ENCODE measurements at places on chromosomes 6 and 20.

GRCh38 chr20:25369529-25369928 is 21.1 kb downstream of the ABHD12 start:
- no peak for DNase-seq

DNA sequence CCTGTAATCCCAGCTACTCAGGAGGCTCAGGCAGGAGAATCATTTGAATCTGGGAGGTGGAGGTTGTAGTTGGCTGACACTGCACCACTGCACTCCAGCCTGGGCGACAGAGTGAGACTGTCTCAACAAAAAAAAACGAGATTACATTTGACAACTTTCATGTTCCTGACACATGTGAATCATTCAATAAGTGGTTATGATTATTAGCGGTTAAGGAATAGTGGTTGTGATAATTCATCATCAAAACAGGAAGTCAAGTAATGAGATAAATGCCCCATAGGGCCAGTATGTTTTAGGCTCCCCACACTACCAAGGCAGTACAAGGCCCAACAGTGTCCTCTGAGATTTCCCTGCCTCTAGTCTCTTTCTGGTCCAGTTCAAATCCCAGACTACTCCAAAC is 2.5 kb downstream of the HDDC2 start:
- peak; percentile 20 for DNase-seq

DNA sequence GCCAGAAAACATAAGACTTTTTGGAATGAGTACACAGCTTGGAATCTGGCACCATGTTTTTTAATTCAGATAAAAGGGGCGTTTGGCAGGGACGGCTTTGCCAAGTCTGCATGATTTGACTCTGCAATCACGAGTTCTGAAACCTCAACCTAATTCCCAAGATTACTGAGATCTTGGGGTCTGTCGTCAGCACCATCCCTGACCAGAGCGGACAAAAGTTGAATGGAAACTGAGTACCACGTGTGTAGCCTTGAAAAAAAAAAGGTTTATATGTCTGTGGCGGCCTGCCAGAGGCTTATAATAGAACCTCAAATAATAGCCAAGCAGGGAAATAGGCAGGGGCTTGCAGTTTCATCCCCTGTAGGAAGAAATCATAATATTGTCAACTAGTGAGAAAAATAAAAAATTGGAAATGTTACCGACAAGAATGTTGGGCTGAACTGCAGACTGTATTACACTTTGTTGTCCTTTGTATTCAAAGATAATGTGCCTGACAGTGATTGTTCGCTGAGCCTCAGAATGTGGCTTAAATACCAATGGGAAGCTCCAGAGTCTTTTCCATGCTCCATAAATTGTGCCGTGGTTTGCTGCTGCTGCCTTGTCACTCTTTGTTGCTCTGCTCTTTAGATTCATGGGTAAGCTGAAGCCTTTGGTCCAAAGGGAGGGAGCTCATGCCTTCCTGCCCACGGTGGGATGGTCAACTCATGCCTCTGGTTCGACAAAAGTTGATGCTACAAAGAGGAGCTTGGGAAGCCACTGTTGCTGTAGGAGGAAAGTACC is 118.8 kb upstream of the ARID1B start:
- no peak for DNase-seq

DNA sequence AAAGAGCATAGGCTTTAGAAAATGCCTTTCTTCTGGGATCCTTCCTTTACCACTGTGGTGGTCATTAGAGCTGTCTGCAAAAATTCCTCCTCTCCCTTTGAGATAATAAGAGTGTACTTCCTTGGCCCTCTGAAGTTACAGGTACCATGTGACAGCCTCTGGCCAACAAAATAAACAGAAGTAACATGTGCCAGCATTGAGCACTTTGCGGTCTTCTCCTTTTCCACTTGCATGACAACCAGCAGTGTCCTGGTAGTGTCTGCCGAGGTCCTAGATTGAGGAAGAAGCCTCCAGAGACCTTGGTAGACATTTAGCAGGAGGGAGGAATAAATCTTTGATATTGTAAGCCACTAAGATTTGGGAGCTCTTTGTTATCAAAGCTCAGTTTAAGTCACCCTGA is 87.5 kb upstream of the ARID1B start:
- DNase-seq = no peak

DNA sequence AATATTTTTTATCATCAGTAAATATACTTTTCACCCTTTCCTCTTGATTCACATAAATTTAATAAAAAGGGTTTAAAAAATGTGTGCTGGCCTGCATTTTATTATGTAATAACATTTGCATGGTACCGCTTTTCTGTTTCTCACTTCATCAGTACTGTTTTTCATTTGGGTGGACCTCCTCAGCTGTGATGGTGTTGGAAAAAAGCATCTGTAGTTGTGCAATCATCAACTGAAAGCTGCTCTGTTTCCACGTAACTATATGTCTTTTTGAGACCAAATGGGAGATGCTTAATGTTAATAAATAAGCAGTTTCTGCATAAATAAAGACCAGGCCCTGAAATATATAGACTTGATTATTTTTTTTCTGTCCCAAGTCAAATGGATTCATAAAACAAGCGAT is 31.6 kb upstream of the CENPW start:
- no peak for DNase-seq

DNA sequence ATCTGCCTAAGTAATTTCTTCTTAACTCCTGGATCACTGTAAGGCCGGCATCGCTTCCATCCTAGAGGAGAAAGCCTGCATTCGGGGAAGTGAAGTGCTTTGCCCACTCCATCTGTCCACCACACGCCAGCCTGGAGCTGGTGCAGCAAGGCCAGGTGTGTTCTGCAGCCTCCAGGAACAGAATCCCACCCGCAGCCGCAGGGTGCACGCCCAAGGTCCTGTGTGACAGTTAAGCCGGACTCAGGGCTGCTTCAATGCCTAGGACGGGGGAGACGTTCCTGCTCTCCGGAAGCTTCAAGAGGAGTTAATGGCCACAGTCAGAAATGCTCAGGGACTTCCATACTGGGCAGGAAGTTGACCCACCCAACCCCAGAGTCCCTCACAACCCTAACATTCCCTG is 86.1 kb upstream of the QKI start:
- DNase-seq = no peak

DNA sequence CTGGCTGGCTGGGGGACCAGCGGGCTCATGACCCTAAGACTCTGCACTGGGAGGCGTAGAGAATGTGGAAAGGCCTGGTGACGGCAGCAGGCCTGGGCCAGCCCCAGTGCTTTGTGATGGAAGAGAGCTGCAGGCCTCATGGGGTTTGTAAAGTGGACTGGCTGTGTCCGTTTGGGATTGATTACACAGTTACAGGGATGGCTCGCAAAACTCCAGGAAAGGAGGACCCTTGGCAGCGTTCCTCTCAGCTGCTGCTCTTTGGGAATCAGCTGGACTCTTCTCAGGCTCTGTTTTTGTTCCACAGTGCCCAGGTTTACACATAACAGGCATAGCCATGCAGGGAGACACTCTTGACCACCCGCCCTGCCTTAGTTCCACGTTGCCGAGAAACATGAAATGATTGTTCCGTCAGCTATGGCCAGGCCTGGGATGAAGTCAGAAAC is 89.0 kb downstream of the SLX4IP start:
- DNase-seq = no peak

- no peak for DNase-seq
Measured at GRCh38 chr6:5457041-5457440, 195.7 kb downstream of the FARS2 start.

GRCh38 chr6:55820696-55821095 is 54.7 kb downstream of the BMP5 start:
- no peak for DNase-seq

DNA sequence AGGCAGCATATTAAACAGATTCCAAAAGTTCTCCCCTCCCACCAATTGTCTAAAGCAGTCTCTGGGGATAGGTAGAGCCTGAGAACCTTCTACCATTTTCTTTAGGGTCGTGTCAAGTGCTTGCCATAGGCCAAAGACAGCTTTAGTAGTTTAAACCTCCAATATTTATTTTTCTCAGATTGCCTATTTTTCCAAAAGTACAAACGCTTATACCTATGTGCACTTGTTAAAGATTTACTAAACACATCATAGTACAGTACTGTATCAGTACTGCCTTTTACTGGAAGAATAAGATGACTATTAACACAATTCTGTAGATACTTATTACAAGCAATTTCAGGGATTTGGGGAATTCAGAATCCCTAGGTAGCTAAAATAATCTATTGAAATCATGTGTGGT is 29.4 kb downstream of the AKIRIN2 start:
- no peak for DNase-seq

DNA sequence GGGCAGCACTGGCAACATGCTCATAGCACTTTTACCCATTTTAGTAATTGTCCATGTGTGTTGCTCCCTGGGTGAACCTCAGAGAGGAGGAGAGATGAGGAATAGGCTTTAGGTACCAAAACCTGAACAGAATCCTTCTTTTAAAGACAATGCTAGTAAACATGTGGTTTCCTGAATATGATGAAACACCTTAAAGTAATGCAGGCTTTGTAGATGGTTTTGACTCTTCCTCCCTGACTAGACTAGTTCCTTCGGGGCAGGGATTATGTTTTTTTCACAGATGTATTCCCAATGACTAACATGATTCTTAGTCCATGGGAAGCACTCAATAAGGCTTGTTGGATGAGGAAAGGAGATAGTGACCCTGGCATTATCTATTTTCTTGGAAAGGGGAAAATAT is 367.6 kb upstream of the JAG1 start:
- no peak for DNase-seq

DNA sequence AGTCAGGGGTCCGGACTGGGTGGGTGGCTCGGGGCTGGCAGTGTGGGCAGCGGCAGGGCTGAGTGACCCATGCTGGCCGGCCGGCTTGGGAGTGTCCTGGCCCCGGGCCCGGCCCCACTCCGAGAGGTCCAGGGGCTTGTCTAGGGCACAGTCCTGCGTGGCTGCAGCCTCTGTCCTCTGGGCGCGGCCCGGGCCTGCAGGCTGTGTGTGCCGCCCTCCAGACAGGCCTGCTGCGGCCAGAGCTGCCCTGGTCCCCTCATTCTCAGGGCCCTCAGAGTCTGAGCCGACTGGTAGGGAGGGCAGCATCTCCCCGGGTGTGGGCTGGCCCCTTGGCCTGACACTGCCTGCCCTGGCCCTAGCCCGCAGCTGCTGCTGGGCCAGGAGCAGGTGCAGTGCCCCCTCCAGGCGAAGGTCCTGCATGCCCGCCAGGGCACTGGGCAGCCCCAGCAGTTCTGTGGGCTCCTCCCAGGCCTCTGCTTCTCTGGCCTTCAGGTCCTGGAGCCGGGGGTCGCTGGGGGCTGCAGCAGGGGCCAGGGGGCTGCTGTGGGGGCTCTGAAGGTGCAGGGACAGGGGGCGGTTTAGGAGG is 6.9 kb upstream of the CABLES2 start:
- DNase-seq = no peak

- DNase-seq = no peak
Measured at GRCh38 chr6:101396548-101397173, 3.2 kb downstream of the GRIK2 start.

DNA sequence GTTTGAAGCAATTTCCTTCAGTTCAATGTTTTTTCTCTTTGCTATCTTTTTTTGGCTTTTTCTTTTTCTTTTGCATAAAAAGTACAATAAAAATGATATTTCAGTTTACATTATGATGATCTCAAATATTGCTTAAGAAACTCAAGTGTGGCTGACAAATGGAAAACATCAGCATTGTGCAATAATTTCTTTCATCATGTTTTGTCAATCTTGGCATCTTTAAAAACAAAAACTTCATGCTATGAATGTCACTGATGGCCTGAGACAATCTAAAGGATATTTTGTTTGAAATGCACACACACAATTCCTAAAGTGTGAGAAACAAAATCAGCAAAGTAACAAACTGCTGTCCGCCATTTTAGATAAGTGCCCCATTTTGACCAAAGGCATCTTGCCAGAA is 13.9 kb upstream of the MTCL3 start:
- DNase-seq = no peak

GRCh38 chr20:57701651-57702050 is 8.2 kb downstream of the PMEPA1 start:
- DNase-seq = no peak

GRCh38 chr6:151069641-151070040 is 170.1 kb upstream of the AKAP12 start:
- DNase-seq = no peak

GRCh38 chr6:87806635-87807034 is 104.6 kb upstream of the AKIRIN2 start:
- no peak for DNase-seq

GRCh38 chr6:72976484-72976883 is 248.8 kb downstream of the KHDC1L start:
- DNase-seq = no peak

DNA sequence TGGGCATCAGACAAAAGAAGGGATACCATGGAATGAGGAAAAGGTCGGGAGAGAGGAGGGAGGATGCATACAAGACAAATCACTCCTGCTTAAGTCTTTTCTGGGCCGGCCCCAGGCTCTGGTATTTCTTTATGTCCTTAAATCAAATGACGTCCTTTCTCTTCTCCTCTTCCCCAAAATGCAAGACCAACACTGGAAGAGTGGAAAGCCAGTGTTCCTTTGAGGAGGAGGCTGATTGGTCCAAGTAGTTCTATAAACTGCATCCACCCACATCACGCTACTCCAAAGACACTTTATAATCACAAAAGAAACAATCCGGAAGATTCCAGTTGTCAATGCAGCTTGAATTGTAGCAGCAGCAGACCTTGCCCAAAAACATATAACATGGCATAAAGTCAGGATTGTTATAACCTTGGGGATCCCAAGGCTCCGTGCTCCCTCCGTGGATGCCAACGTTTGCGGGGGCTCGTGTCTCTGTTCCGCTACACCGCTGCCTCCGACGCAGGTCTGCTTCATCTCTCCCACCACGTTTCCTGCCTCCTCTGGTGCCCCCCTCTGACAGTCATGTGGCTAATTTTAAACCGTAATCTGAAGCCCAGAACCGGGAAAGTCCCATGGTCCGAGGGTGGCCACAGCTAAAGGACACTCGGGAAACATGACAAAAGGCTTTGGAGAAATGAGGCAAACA is 47.1 kb downstream of the MCUR1 start:
- no peak for DNase-seq

- DNase-seq = no peak
Measured at GRCh38 chr6:33080127-33081089, 4.6 kb downstream of the HLA-DPB1 start.

Data from T-helper 2 cell (primary cell).